ENCODE measurements at places on chromosomes 2 and 18.

- DNase-seq, result no peak
These were observed 68.3 kb downstream of the NBAS start for GRCh38 chr2:15492773-15493325.

DNA sequence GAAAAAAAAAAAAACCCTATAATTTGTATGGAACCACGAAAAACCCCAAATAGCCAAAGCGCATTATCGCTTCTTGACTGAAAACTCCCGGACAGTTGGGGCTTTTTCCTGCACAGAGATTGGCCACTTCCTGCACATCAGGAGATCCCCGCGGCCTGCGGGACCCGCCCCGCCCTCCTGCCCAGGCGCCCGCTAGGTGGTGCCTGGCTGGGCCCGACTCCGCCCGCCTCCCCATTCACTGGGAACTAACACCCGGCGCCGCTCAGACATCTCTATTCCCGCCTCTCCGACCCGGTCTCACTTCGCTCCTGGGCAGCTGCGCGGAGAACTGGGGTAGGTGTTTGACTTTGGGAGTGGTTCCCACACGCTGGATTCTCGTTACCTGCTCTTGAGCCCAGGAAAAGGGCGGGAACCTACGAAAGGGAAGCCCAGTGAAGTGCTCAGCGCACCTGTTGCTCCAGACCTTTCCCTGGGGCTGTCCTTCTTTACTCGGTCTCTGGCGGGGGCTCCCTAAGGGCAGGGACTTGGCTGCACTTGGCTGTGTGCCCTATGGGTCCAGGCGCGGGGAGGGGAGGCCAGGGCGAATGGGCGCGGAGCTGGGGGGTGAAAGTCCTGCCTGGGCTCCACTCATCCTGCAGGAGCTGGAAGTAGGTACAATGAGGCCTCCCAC lies at the start of gene HMSD:
HMSD (plus strand) TSS at position 234 of the 670 bp plus-strand sequence. CDS start 4,155 bp downstream, outside the sequence.
- DNase-seq, result peak; percentile 97

DNA sequence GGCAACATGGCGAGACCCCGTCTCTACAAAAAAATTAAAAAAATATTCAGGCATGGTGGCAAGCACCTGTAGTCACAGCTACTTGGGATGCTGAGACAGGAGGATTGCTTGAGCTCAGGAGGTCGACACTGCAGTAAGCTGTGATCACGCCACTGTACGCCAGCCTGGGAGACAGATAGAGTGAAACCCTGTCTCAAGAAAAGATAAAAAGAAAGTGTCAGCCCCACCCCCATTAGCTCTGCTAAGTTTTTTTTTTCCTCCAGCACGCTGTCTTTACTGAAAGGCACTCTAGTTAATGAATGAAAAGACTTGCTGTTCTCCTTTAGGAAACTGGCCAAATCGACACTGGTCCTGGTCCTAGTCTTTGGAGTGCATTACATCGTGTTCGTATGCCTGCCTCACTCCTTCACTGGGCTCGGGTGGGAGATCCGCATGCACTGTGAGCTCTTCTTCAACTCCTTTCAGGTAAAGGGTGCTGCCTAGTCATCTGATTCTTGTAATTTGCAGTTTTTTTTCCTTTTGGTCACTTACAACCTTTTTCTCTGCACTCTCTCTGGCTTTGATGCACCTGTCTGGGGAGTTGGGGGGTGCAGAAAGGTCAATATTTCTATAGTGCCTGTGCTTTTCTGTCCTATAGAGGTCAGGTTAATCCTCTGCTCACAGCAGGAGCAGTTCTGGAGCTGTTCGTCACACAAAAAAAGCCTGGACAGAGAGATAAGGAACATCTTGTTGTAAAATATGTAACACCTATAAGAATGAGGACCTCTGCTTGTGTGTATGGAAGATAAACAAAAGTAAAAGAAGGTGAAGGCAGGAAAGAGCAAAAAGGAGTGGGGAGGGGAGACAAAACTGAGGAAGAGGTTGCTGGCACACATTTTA lies 82.3 kb downstream of the PTH2R start:
- DNase-seq, result no peak

DNA sequence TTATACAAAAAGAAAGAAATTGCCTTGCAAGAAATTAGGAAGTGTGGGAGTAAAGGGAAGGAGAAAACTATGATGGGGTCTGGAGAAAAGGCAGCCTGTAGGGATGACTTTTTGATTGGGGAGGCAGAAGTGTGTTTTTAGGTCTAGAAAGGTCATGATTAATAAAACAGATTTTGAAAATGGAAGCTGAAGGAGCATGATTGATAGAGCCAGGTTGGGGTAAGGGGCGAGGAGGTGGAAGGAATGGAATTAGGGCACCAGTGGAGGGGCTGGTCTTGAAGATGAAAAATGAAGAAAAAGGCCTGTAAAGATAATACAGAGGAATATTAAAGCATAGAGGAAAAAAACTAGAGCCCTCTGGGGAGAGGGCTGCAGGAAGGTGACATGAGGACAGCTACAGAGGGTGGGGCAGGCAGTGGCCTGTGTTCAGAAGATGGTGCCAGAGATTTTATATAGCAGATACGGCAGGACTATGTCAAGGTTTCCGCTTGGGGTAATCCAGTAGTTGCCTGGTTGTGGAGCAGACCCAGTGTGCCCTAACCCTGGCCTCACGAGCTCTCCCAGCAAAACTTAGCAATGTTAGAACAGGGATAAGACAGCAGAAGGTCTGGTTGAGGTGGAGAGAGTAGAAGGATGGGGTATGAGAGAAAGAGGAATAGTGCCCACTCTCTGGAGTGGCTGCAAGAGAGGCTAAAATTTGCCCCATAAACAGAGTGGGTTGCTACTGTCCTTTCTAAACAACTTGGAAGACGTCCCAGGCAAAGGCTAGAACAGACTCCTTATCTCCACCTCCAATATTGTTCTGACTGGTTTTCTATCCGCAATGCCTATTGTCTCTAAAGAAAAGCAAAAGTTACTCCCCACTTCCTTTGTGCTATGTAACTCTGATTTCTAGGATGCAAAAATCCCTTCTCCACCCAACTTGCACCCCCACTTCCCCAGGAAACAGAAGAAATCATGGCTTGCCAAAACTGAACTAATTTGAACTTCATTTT lies 287.3 kb downstream of the AGPS start:
- no peak for DNase-seq

- DNase-seq, result no peak
These were observed 181.3 kb upstream of the ZEB2 start for GRCh38 chr2:144701259-144701658.

Measured in NCI-H510A (cell line).